Myocyte (in vitro differentiated cells): ENCODE measurements at places on chromosomes 1 and 21.
A peak's percentile ranks its signal among the peaks of the same experiment; 100 is the strongest.

GRCh38 chr1:175521249-175522040, 221.9 kb downstream of the TNR start:
- DNase-seq: no peak

GRCh38 chr1:99755664-99756063, 10.8 kb downstream of the FRRS1 start:
- no peak for DNase-seq

DNA sequence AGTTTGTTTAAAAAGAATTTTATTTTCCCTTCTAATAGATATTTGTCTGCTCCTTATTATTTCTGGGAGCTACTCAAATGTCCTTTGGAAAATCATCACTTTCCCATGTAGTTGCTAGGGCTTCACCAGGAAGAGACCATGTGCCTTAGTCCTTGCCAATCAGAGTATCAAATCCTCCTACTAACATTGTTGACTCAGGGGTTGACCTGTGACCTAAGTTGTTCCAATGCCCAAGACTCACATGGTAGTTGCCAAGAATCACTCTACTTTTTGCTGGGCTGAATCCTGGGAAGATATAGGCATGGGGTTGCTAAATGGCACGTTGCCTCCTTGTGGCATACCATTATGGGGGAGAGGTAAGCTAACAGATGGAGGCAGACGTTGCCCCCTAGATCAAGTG, 58.2 kb upstream of the FOXD3 start:
- DNase-seq: no peak

- DNase-seq: no peak
These were observed 39.6 kb upstream of the RXRG start for GRCh38 chr1:165484532-165484931.

- no peak for DNase-seq
These were observed 7.3 kb downstream of the IPO13 start for GRCh38 chr1:43954036-43954435.

DNA sequence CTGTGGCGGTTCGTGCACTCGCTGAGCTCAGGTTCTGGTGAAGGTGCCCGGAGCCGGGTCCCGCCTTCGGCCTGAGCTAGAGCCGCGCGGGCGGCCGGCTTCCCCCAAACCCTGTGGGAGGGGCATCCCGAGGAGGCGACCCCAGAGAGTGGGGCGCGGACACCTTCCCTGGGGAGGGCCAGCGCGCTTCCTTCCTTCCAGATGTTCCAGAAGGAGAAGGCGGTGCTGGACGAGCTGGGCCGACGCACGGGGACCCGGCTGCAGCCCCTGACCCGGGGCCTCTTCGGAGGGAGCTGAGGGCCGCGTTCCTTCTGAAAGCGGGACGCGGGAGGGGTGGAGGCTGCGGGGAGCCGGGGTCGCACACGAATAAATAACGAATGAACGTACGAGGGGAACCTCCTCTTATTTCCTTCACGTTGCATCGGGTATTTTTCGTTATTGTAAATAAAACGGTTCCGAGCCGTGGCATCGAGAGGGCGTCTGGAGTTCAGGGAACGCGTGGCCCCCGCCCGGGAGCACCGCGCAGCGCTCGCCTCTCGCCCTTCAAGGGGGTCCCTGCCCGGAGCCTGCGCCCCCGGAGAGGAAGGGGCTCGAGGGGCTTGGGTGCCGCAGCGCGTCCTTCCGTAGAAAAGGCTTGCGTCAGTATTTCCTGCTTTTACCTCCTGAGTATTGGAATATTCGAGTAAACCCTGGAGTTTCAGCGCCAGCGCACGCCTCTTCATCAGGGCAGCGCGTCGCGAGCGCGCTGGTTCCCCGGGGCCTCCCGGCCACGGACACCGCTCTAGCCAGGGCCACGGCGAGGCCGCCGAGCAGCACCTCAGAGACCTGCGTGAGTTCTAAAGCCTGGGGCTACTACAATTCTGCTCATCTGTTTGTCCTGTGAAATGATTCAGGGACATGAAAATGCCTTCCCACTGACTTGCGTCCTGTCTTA, 11.5 kb downstream of the YBEY start:
- DNase-seq: no peak

- DNase-seq: peak; percentile 75
These were observed 59.5 kb downstream of the CASZ1 start for GRCh38 chr1:10736634-10737586.

DNA sequence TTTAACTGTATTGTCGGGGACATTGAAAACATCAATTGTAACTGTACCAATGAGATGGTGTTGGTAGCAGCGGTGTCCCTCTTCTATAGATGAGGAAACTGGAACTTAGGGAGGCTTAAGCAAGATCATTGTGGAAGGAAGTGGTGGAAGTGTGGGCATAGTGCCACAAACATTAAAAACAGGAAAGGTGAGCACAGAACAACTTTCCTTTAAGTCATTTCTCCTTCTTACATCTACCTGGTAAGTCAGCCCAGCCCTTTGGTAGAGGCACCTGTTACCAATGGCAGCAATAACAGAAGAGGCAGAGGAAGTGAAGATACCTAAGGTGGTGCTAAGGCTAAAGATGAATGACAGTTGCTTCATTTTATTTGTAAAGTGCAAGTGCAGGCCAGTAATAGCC, 12.0 kb upstream of the CTSS start:
- no peak for DNase-seq

GRCh38 chr1:194227161-194227560, 1040.7 kb upstream of the B3GALT2 start:
- DNase-seq: no peak

DNA sequence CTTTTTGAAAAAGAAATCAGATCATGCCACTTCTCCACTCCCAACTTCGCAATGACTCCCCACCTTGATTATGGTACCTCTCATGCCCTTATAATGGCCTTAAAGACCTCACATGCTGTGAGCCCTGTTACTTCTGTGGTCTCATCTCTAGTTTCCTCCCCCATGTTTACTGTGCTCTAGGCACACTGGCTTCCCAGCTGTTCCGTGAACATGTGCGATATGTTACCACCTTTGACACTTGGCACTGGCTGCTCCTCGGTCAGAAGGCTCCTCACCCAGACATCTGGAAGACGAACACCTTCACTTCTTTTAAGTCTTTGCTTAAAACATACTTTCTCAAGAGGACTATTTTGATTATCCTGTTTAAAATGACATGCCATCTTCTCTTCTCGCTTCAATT, 14.3 kb upstream of the NTMT2 start:
- DNase-seq: no peak

GRCh38 chr1:65310078-65310587, 790 bp downstream of the DNAJC6 start:
- peak; percentile 72 for DNase-seq

- DNase-seq: peak; percentile 10
These were observed 8.0 kb upstream of the SELE start for GRCh38 chr1:169741666-169742394.

- DNase-seq: no peak
These were observed 15.2 kb upstream of the YRDC start for GRCh38 chr1:37822906-37823815.

GRCh38 chr1:189658381-189658780, 819.3 kb downstream of the BRINP3 start:
- DNase-seq: no peak

GRCh38 chr1:216812966-216813365, 89.7 kb upstream of the ESRRG start:
- peak; percentile 93 for DNase-seq

DNA sequence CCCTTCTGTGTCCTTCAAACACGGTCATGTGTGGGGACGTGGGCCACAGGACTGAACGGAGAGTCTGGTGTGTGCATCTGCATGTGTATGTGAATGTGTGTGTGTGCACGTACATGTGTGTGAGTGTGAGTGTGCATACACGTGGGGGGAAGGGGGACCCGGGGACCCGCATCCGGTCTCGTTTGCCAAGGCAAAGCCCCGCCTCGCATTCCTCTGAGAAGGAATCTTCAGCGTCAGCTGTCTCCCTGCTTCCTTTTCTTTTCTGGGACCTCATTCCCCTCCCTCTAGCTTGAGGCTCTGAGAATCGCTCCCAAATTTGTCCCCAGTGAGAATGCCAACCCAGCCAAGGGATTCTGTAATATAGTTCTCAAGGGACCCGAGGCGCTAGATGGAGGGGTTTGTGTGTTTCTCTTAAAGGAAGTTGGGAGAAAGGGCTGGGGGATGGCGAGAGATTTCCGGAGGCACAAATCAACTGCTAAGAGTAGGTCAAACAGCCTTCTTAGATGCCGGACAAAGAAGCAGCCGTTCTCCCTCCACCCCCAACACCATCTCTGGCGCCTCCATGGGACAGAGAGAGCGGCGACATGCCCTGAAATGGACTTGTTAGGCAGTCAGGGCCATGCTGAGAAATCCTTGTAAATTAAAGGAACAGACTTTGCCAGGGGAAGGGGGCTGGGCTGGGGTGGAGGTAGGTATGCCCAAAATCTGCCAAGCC, 6.6 kb downstream of the IFFO2 start:
- peak; percentile 91 for DNase-seq

- DNase-seq: no peak
These were observed 3.3 kb upstream of the KISS1 start for GRCh38 chr1:204199579-204199978.

DNA sequence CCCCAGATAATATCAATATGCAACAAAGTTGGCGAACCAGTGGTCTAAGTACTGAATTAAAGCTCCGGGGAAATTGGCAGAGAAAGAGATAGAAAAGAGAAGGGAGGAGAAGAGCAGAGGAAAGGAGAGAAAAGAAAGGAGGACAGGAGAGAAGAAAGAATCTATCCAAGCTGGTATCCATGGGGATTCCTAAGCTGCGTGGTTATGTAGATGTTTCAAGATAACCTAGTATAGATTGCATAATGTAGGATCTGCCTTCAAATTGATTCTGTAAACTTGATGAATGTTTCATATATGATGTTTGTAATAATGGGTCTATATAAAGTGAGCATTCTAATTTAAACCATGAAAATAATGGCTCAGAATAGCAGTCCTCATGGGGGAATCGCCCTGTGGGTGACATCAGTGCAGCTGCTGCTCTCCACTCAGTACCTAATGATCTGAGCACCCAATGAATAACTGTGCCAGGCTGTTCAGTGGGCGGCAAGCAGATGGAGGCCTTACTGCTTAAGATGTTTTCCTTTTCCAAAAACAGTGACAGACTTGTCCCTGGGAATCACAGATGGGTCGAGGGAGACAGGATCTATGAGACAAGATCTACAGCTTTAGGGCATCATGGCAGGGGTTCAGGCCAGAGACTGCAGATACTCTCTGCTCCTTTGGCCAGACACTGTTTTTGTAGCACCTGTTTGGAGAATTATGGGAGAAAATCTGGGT, 78.0 kb downstream of the LAMC2 start:
- no peak for DNase-seq

- DNase-seq: peak; percentile 85
These were observed 32.4 kb downstream of the KCNN3 start for GRCh38 chr1:154837672-154838171.

GRCh38 chr1:28087614-28088167, 719 bp downstream of the EYA3 start:
- peak; percentile 45 for DNase-seq

DNA sequence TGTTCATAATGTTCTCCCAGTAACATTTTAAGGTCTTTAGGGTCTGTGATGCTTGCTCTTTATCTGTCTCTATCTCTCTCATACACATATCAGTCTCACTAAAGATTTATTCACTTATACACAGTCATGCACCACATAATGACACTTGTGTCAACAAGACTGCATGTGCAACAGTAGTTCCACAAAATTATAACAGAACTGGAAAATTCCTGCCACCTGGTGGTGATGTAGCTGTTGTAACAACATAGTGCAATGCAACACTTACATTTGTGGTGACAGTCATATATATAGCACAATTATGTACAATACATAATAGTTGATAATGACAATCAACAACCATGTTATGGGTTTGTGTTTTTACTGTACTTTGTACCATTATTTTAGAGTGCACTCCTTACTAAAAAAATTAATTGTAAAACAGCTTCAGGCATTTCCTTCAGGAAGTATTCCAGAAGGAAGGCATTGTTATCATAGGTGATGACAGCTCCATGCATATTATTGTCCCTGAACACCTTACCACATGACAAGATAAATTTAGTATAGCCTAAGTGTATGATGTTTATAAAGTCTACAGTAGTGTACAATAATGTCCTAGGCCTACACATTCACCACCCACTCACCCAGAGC, 8.1 kb downstream of the TDRD5 start:
- peak; percentile 11 for DNase-seq

- DNase-seq: no peak
These were observed 100.1 kb upstream of the HP1BP3 start for GRCh38 chr1:20887246-20887645.

DNA sequence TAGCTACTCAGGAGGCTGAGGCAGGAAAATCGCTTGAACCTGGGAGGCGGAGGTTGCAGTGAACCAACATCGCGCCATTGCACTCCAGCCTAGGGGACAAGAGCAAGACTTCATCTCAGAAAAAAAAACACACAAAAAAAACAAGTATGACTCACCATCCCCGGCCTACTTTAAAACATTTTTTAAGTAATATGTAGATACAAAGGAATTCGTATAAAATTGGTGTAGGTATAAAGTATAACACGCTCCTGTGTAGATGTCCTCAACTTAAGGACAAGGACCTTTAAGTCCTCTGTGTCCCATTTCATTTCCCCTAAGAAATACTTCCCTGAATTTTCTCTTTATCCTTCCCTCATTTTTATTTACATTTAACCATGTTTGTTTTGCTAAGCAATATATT, 73.4 kb upstream of the PKN2 start:
- no peak for DNase-seq

DNA sequence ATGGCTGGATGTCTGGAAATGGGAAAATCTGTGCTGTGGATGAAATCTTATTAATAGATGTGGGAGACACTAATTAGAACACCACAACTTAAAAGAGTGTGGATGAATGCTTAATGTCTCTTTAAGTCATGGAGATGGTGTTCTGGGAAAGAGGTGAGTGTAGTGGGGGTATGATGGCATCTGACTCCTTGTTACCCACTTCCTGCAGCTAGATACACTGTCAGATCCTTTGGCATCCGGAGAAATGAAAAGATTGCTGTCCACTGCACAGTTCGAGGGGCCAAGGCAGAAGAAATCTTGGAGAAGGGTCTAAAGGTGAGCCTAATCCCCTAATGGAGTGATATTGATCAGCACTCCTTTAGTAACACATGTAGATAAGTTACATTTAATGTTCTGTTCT, 2.0 kb downstream of the RPL11 start:
- no peak for DNase-seq
